ENCODE measurements at places on chromosomes 11 and 22. TPM values are rescaled to one million over a fixed set of nuclear protein-coding genes. Genes with fewer than 3 reads are reported as not detected.
A peak's percentile ranks its signal among the peaks of the same experiment; 100 is the strongest.

KCNC1 gene
- polyA plus RNA-seq = 0.18 TPM

SCN3B gene
- 0.44 TPM for polyA plus RNA-seq

NOL12 gene
- polyA plus RNA-seq = 52.2 TPM

NAA40 gene
- 33.0 TPM for polyA plus RNA-seq

GRCh38 chr22:48757581-48757980, 1070.1 kb downstream of the BRD1 start:
- DNase-seq = no peak

DNA sequence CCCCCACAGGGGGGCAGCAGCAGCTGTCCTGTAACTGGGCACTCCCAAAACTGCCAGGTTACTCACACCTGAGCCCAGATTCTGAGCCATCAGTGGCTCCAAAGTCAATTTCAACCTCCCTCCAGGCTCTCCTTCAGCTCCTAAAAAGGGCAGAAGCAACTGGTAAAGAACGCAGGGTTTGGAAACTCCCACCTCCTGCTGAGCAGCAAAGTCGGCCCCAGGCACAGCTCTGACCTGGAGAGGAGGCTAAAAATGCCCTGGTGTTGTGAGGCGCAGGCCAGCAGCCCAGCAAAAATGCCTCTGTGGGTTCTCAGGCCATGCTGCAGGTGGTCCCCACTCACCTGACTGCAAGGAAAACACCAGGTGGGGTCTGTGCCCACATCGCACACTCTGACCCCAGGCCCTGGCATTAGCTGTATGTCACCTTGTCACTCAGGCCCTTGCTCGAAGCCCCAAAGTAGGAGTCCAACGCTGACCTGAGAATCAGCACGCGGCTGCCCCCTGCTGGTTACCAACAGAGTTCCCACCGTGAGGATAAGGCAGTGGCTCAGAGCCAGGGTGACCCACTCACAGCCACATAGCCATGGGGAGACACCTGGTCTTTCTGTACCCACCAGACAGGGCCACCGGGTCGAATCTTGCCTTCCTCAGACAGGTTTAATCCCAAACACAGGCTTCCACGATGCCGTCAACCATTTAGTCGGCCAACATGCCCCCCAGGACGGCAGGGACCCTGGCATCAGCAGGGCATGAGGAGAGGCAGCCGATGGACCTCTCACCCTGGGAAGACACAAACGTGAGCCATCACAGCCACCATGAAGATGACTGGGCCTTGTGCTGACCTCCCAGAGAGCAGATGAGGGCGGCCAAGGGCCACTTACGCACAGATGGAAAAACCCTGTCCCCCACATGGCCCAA, 11.1 kb downstream of the POLR3H start:
- peak; percentile 71 for DNase-seq

DNA sequence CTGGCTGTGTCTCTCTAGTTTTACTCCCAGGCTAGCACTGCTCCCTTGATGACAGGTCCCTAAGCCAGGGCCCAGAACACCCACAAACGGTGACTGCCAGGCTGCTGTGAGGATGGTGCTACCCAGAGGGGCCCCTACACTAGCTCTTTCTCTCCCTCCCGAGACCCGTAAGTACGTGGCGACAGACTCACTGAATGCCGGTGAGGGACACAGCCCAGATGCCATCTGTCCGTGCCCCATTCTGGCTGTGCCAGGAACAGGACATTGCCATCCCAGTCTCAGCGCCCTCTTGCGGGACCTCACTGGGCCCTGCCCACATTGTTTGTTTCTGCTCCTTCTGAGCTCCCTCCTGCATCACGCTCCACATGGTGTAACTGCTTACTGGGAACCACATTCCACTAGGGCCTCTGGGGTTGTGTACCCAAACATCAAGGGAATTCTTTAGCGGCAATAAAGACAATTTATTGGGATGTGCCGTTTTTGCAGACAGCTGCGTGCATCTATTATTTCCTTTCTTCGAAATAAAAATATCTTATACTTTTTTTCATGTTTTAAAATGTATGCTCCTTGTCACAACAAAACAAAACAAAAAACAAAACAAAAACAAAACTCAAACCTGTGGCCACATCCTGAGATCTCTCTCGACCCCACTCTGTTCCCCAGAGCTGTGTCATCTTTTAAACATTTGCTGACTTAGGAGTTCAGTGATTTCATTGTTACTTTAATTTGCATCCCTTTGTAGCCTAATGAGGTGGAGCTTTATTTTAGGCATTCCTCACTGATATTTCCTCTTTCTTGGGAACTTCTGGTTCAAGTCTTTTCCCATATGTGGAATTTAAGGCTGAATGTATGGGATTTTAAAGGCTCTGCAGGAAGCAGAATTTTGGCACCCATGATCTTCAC, 4.4 kb upstream of the TPCN2 start:
- peak; percentile 77 for DNase-seq

- no peak for DNase-seq
Measured at GRCh38 chr22:40877488-40877887, 15.6 kb upstream of the DNAJB7 start.

All from SK-N-SH (cell line).